ENCODE measurements at places on chromosomes 7 and 10.

DNA sequence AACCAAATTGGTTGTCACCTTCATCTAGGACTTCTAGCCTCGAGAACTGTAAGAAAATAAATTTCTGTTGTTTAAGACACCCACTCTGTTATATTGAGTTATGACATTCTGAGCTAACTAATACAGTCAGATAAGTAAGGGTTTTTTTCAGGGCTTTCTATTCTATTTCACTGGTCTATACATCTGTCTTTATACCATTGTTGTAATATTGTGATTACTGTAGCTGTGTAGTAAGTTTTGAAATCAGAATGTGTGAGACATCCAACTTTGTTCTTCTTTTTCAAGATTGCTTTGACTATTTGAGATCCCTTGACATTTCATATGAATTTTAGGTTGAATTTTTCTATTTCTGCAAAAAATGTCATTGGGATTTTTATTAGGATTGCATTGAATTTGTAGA, 7.5 kb downstream of the IFIT1 start:
- DNase-seq = peak; percentile 80

- DNase-seq = no peak
These were observed 31.1 kb downstream of the CPVL start for GRCh38 chr7:29115130-29115687.

DNA sequence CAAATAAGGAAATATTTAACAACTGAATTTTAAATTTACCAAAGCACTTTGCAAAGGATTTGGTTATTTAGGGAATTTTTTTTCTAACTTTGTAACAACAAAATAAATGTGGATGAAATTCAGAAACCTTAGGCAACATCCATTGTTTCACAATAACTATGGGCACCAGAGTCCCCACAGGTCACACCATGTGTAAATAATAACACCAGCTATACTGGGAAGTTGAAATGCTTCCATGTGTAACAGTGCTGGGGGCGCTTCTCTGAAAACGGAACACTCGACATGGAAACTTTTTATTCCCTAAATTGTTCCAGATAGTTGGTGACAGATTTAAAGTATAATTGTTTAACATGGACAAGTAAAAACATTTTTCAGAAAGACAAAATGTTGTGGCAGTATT, 818.6 kb downstream of the TNS3 start:
- DNase-seq = no peak

- DNase-seq = peak; percentile 56
These were observed 17.5 kb downstream of the ATP6V1F start for GRCh38 chr7:128879939-128880746.

DNA sequence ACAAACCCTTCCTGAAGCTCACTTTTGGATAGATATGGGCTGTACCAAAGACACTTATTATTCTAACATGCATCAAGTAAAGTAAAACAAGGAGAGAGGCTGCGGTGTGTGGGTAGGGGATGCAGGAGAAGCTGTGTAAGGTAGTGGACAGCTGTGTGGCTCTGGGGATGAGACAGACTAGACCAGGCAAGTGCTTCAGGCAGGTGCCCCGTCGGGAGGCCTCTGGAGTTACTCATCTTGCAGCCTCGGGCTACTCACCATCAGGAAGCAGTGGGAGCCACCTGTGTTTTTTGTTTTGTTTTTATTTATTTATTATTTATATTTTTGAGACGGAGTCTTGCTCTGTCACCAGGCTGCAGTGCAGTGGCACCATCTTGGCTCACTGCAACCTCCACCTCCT, 49.3 kb upstream of the NCAPG2 start:
- no peak for DNase-seq

GRCh38 chr7:151459726-151460473, 20.0 kb upstream of the CRYGN start:
- DNase-seq = no peak

DNA sequence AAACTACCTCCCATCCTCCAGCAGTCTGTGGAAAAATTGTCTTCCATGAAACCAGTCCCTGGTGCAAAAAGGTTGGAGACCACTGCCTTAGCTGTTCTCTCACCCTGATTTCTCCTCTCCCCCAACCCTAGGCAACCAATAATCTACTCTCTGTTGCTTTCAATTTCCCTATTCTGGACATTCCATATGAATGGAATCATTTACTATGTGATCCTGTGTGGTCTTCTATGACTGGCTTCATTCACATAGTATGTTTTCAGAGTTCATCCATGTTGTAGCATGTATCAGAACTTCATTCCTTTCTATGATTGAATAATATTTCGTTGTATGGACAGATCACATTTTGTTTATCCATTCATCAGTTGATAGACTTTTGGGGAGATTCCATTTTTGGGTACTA, 38.3 kb upstream of the DLG5 start:
- no peak for DNase-seq

DNA sequence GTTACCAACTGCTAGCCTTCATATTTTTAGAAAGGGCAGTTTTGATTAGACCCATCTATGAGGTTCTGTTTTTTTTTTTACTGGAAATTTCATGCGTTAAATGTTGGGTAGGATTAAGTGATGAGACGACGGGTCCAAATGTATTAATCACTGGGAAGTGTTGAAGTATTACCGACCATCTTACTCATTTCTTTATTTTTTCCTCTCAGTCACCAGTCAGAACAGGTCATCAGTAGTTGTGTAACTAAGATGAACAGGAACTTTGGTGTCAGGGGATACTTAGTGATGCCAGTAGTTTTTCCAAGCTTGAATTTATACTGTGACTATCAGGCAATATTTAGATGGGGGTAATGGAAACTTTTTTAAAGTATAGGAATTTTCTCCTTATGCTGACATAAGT, 14.2 kb downstream of the TFAM start:
- peak; percentile 77 for DNase-seq

- no peak for DNase-seq
These were observed 128.0 kb downstream of the HGF start for GRCh38 chr7:81641873-81642272.

- DNase-seq = peak; percentile 26
These were observed 47.1 kb downstream of the SYPL1 start for GRCh38 chr7:106064771-106065574.

- DNase-seq = no peak
These were observed 238.8 kb downstream of the FANK1 start for GRCh38 chr10:126135177-126135576.

- no peak for DNase-seq
These were observed 282.5 kb downstream of the INHBA start for GRCh38 chr7:41420421-41420820.

GRCh38 chr7:85144771-85145170, 42.1 kb downstream of the SEMA3D start:
- DNase-seq = no peak

DNA sequence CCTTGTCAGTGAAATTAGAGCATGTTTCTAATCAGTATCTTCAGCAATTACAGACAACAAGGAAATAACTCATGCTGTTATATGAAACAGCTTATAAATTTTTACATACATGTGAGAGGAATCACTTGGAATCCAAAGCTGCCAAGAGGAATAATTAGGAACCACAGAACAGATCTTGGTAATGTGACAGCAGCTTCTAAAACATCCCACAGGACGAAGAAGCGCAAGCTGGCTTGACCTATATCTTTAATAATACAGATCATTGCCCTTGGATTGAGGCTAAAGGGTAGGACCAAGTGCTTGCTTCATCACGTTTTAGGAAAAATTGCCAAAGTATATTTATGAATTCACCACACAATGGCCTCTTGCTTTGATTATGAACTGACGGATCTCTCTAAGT, 869.8 kb downstream of the LRMDA start:
- no peak for DNase-seq

DNA sequence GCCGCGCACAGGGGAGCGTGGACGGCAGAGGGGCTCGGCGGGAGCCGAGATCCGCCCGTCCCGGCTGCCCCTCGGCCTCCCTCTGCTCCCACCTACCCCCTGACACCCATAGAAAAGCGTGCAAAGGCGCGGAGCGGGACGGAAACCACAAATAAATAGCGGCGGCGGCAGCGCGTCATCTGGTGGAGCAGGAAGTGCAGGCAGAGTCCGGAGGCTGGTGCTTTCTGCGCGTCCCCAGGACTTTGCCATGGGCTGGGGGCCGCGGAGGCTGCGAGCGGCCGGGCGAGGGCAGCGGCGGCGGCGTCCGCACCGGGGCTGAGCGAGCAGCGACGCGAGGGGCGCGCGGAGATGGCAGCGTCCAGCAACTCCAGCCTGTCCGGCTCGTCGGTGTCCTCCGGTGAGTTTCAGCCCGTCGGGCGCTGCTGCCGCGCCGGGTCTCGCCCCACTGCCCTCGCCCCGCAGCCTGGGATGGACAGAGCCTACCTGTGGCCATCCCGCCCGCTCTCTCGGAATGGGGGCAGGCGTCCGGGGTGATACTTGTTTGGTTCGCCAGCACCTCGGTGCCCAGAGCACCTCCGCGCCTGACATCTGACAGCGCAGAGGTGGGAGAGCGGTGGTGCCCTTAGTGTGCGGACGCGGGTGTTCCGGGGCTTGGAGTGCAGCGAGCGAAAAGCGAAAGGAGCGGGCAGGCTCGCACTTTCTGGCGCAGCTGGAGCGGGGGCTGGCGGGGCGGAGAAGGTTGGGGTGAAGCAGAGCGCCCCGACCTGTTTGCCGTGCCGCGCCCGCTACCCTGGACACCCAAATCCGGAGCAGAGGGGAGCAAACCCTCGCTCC, at the start of gene CHN2:
Gene CHN2, plus strand, starts transcription at position 182 of the 834 bp plus-strand sequence.
- peak; percentile 65 for DNase-seq

DNA sequence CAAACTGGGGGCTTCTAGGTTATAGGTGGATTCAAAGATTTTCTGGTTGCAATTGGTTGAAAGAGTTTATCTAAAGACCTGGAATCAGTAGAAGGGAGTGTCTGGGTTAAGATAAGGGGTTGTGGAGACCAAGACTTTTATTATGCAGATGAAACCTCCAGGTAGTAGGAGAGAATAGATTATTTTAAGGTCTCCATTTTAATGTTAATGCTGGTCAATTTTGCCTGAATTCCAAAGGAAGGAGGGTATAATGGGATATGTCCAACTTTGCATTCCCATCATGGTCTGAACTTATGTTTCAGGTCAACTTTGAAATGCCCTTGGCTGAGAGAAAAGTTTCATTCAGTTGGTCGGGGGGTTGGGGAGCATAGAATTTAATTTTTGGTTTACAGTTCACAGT, 44.3 kb upstream of the SEMA3E start:
- no peak for DNase-seq

DNA sequence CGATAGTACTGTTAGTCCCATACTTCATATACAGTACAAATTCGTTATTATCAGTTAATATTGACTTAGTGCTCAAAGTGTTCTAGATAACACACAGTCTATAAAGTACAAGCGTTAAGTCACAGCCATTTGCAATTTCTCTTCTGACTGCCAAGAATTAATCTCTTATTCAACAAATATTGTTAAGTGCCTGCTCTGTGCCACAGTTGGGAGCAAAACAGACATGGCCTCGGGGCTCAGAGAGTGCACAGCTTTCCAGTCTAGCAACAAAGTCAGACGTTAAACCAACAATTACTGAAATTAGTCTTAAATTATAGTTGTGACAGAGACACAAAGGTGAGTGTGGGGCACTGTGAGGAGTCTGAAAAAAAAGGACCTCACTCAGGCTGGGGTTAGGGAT, 113.0 kb upstream of the DPP6 start:
- DNase-seq = no peak

- no peak for DNase-seq
These were observed 32.6 kb downstream of the NET1 start for GRCh38 chr10:5445006-5445405.

DNA sequence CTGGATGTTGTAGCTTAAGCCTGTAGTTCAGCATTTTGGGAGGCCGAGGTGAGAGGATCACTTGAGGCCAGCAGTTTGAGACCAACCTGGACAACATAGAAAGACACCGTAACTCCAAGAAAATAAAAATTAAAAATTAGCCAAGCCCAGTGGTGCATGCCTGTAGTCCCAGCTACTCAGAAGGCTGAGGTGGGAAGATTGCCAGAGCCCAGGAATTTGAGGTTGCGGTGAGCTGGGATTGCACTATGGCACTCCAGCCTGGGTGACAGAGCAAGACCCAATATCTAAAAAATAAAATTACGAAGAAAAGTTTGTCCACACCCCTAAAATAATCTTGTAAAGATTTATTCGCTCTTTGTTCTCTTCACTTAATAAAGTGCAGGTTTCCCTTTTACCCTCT, 951.0 kb downstream of the TYW1 start:
- DNase-seq = no peak

GRCh38 chr7:129431911-129432643, 2.2 kb upstream of the STRIP2 start:
- no peak for DNase-seq

DNA sequence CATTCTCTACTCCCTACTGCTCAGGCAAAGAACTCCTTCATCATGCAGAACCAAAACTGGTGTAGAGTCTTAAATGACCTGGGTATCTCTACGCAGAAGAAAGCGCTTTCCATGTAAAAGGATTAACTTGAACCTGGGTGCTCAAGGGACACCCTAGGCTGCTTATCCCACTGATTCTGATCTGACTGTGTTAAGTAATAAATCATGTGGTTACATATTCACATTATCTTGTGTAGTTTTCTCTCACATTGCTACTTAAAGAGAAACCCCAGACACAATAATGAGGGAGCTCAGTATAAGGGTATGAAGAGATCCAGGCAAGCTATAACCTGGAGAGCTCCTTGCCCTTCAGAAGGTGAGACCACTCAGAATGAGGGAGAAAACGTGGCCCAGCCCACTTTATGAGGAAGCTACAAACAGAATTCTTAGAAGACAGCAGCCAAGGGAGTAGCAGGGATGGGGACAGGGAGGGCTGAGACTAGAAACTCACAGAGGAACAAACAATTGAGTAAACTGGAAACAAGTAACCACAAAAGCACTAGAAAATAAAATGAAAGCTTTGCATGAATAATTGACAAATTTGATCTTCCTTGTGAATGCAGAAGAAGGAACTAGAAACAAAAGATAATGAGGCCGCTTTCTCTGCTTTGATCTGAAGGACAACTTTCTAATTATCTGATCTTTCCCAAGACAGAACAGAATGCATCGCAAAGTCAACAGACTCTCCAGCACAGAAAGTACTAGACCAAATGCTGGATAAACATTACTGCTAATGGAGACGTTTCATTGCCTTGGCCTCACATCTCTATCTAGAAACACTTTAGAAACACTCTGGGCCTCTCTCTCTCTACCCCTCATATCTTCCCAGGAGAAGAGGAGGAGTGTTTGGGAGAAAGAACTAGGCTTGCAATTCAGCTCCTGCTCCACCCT, 76.1 kb downstream of the LRRC17 start:
- DNase-seq = peak; percentile 52

GRCh38 chr7:95190515-95190914, 133.8 kb downstream of the PON1 start:
- DNase-seq = no peak

- no peak for DNase-seq
These were observed 33.5 kb downstream of the ANXA8 start for GRCh38 chr10:47450442-47450841.

DNA sequence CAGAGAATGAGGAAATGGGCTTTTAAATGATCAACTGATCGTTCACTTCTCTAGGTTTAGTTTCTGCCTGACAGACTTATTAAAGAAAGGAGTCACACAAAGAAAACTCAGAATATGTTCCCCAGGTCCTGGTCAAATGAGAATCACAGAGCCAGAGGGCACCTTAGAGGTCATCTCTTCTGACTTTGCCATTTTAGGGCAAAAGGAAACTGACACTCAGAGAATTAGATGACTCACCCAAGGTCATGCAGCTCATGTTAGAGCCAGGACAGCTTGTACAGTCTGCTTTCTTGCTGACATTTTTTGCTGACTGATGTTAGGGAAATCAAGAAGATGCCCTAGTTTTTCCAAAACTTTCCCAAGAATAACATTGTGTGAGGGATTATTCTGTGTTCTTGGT, 312.7 kb upstream of the SP8 start:
- no peak for DNase-seq

- no peak for DNase-seq
These were observed 253.7 kb downstream of the GLRX3 start for GRCh38 chr10:130389906-130390305.

- peak; percentile 83 for DNase-seq
These were observed 45.5 kb upstream of the PRSS1 start for GRCh38 chr7:142703655-142704305.
